ENCODE measurements at places on chromosomes 2 and 18. TPM values are rescaled to one million over a fixed set of nuclear protein-coding genes. Genes with fewer than 3 reads are reported as not detected.

The CYP1B1 gene
- total RNA-seq, result 2.7 TPM

The AAK1 gene
- 16.6 TPM for total RNA-seq

The ASB18 gene
- 4.7 TPM for total RNA-seq

The LDLRAD4 gene
- total RNA-seq, result 20.8 TPM

The GULP1 gene
- total RNA-seq, result 32.8 TPM

The EMILIN2 gene
- 23.0 TPM for total RNA-seq

The CXCR4 gene
- 23.1 TPM for total RNA-seq

The MRO gene
- 0.22 TPM for total RNA-seq

DNA sequence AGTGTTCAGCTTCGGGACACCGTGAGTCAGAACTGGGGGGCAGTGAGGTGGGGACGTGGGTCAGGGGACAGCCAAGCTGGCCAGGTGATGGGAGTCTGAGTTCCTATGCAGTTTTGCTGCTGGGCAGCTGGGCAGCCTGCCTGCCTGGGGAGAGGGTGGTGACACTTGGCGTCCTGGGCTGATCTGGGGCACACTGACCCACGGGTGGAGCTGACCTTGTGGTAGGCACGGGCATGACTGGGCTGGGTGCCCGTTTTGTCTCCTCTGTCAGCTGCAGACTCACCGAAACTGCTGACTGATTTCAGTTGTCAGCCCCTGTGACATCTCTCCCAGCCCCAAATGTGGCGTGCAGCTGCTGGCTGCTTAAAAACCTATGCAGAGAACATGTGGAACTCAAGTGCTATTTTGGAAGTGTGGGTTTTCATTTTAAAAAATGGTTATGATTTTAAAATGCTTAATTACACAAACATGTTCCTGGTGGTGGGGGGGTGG is 32.6 kb upstream of the E2F6 start:
- DNase-seq, result peak; percentile 80

GRCh38 chr2:43227830-43228281 is 1.4 kb upstream of the ZFP36L2 start:
- no peak for DNase-seq

- DNase-seq, result no peak
Measured at GRCh38 chr2:238388794-238389193, 37.9 kb upstream of the ASB1 start.

DNA sequence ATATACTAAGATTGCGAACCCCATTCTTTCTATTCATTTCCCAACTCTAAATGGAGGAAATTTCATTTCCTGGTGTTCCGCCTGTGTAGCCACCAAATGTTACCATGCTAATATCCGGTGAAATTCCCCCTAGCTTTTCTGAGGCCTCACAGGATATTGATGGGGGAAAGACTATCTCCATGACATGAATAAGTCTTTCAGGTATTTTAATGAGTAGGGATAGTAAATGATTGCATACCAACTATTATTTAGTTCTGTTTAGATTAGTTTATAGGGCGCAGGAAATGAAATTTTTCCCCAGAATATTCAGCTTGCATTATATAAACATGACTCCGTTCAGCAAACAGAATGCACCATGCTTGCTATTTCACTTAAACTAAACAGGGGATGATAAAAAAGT is 55.4 kb downstream of the COL5A2 start:
- no peak for DNase-seq

GRCh38 chr18:28635530-28635929 is 458.6 kb upstream of the CDH2 start:
- DNase-seq, result no peak

- no peak for DNase-seq
Measured at GRCh38 chr2:140158259-140158658, 1378.1 kb upstream of the NXPH2 start.

- no peak for DNase-seq
Measured at GRCh38 chr2:70663411-70663810, 104.6 kb downstream of the ADD2 start.

- DNase-seq, result peak; percentile 21
Measured at GRCh38 chr18:46759890-46760289, 3.0 kb upstream of the ST8SIA5 start.

GRCh38 chr2:125698280-125698679 is 957.7 kb upstream of the GYPC start:
- DNase-seq, result no peak

- peak; percentile 27 for DNase-seq
Measured at GRCh38 chr2:65158557-65158956, 28.7 kb upstream of the RAB1A start.

DNA sequence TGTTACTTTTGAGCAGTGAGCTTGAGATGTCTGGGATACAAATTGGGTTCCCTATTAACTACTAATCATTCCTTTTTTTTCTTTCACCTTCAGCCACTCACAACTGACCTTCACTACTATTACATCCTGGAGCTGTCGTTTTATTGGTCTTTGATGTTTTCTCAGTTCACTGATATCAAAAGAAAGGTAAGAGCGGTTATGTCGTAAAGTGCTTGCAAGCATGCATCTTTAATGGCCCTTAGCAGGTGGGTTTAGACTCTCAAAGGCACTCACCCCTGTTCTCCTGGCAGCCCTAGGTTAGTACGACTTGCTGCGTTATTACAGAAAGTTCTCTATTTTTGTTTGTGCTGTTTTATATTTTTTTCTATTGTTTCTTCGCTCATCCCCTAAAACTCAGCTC is 107.6 kb upstream of the NOSTRIN start:
- no peak for DNase-seq

- DNase-seq, result no peak
Measured at GRCh38 chr2:81249152-81249551, 944.6 kb upstream of the LRRTM1 start.

DNA sequence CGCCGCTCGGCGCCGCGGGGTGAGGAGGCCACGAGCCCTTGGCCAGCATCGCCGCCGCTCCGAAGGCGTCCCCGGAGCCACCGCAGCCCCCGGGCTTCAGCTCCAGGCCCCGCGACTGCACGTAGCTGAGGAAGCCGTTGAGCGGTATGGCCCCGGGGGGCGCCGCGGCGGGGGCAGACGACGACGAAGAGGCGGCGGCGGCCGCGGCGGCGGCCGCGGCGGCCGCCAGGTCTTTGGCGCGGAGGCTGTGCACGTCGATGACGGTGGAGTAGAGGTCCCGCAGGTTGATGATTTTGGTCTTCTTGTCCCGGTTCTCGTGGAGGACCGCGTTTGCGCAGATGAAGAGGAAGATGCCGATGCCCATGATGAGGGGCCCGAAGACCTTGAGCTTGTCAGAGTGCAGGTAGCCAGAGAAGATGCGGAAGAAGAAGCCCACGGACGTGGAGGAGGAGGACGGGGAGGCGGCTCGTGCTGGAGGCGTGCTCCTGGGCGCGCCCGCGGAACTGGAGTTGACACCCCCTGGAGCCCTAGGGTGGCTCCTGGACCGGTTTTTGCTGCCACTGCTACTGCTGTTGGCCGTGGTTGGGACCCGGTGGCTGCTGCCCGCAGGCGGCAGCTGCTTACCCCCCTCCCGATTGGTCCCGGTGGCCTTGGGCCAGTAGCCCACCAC is 4.0 kb downstream of the TMEM200C start:
- no peak for DNase-seq

DNA sequence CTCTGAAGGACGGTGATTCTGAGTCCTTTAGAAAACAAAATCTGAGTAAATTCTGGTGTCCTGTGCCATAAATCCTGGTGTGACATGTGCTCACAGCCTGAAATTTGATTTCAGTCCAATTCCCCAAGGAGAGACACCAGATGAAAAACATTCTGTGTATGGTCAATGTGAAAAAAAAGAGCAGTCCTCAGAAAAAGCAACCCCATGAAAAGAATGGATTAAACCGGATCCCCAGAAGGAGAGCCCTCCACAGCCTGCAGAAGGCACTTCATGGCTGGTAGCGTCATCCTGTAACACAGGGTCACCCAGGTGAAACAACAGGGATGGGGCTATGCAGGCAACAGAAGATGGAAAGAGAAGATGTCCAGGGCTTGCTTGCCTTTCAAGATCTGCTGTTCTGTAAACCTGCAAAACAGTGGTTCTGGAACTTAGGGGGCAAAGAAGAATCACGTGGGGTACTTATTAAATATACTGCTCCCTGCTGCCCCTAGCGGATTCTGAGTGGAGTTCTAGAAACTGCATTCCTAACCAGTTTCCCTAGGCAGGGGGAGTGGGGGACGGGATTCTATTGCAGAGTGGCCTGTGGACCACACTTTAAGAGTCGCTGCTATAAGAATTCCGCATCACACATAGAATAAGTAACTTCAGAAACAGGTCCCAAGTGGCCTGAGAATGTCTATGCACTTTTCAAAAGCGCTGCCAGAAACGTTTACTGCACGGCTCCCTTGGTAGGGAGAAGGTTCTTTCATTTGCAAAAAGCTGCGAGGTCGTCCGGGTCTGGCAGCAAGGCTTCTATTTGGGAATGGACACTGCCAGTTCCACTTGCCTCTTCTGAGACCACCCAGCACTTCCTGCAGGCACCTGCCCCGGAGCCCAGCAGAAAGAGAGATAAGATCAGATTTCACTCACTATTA is 118.9 kb upstream of the ARL5A start:
- peak; percentile 72 for DNase-seq

DNA sequence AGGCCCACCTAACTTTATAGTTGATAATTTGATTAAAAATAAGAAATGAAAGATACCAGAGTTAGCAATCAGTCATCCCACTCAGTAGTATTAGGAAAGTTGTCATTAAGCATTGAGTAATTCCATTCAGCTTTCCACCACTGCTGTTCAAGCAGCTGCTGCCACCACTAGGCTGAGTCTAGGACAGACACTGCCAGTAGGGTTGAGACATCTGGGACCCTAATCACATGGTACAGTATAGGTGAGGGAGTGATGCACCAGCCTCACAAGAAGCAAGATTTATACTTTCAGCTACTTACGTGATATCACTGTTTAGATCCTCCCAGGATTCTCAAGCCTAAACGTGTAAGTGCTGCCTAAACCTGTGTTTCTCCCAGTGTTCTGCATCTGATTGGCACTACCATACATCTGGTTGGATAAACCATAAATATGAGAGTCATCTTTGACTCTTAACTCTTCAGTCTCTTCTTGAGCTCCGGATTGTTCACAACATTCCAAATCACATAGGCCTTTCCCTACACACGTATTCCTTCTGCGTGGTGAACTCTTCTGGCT is 3.2 kb downstream of the UBXN4 start:
- DNase-seq, result no peak

GRCh38 chr18:62357079-62357719 is 32.1 kb downstream of the TNFRSF11A start:
- no peak for DNase-seq

DNA sequence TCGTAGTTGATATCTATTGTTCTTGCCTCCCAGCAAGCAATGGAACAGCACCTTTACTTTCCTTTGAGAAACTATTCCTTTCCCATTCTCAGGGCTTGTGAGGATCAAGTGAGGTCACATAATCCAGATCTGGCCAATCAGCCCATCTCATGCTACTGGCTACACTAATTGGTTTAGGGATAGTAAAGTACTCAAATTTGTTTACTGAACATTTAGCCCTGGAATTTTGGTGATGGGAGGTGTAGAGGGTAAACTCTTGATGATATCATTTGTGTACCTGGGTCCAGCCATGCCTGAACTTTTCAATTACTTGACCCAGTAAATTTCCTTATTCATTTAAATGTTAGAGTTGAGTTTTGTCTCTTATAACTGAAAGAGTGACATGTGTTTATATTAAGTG is 195.8 kb upstream of the TNP1 start:
- no peak for DNase-seq

GRCh38 chr2:232750135-232750671 is 26.2 kb downstream of the KCNJ13 start:
- no peak for DNase-seq

- no peak for DNase-seq
Measured at GRCh38 chr2:203021991-203022390, 7.3 kb downstream of the NBEAL1 start.

- DNase-seq, result peak; percentile 13
Measured at GRCh38 chr2:166074430-166074829, 53.4 kb downstream of the SCN1A start.

GRCh38 chr2:38556006-38556801 is 46.5 kb downstream of the HNRNPLL start:
- no peak for DNase-seq

DNA sequence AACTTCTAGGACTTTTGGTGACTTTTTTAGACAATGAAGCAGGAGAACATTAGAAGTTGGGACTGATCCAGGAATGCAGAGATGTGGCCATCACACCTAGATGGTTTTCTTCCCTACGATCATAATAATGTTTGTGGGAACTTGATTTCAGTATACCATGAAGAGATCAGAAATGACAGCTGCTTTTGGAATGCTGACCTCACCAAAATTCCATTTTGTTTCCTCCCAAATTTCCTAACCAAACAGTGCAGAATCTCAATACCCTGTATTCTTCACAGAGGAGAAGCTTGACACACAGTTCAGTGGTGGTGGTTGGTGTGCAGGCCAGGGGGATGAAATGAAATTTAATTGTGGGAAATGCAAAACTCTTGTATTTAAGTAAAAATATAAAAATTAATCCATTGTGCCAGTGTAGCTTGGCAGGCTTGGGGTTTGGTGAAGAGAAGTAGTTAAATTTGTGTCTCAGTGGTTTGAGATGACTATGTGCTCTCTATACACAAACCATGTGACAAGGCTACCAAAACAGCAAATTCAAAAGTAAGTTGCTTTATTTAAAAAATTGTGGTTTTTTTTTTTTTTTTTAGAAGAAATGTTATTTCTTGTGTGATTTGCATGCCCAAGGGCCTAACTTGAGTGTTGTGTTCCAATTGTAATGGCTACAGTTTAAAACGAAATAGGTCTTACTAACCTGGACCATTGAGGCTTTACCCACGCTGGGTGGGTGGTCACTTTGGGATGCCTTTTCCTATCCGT is 252.4 kb downstream of the LPIN1 start:
- DNase-seq, result no peak
